ENCODE measurements at places on chromosomes 5 and 9. TPM values are rescaled to one million over a fixed set of nuclear protein-coding genes. Genes with fewer than 3 reads are reported as not detected.

DNA sequence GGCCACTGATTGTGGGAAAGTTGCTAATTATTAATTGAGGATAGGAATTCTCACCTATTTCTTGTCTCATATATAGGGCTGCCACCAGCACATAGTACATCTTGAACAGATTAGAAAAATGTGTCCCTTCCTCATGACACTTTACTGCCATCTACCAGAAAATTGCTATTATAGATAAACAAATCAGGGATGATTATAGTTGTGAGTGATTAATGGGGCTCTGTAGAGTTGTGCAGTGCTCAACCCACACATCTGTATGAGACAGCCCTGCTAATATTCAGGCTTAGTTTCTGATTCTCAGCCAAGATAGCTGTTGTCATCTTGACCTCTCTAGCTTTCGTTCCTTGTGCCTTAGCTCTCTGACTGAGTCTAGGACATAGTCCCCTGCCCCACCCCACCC is 373.3 kb downstream of the TLE4 start:
- no peak for DNase-seq

DNA sequence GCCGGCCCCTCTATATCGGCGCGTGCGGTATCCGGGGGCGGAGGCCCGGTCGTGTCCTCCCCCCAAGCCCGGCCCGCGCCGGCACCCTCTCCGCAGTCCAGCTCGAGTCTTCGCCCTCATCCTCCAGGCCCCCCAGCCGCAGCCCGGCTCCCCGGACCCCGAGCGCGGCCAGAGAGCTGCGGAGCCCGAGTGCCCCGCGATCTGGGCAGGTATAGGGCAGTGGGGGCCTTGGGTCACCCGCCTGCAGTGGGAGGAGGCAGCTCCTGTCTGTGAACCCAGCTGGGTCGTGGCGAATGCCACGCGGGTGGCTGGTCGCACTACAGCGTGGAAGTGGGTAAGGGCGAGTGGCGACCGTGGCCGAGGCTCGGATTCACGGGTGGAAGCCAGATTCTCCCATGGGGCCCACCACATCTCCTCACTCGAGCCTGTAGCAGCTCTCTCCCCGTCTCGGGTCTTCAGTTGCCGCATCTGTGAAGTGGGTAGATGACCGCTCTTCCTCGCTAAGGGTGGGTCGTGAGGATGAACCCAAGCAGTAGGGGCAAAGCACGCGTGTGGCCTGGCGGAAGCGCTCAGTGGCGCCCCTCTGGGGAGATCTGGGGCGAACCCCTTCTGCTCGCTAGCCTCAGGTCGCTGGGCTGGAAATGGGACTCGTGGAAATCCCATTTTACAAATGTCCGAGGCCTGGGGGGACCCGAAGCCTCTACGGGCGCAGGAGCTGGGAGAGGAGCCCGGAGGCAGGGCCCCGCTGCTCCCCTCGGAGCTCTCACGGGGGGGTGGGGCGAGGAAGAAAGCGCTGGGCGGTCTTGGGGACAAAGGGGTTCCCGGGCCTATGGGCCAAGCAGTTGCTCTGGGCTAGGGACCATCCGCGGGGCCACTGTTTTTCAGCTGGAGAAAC is 1.9 kb downstream of the NR5A1 start:
- no peak for DNase-seq

DNA sequence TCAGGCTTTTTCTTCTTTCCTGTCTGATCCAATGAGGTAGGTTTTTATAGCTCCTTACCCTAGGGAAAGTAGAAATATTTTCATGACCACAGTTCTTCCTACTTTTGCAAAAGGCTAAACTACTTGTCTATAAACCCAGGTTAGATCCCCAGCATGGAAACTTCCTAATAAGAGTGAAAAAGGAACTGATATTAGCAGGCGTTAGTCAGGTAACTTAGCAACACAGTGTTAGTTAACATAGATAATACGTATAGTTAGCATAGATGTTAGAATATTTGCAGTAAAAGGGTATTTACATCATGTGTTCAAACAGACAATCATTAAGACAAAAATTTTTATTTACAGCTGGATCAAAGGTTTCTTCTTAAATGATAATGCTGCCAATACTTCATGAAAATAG is 162.9 kb upstream of the DAB2 start:
- DNase-seq: no peak

GRCh38 chr9:114282507-114282906 is 40.4 kb upstream of the ORM1 start:
- no peak for DNase-seq

DNA sequence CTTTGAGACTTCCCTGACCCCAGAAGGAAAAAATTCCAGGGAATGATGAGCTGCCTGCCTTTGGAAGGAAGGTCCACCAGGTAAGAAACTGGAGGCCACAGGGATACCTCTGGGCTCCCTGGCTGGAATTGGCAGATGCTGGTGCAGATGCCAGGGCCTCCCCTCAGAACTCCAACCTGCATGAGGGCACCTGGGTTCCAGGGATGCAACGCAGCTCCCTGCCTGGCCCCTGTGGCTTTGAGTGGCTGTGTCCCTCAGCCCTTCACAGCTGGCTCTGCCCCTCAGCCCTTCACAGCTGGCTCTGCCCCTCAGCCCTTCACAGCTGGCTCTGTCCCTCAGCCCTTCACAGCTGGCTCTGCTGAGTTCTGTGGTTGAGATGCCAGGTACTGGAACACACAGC is 13.9 kb downstream of the KCNMB1 start:
- DNase-seq: no peak

GRCh38 chr5:154072414-154073171 is 33.8 kb downstream of the MFAP3 start:
- peak; percentile 78 for DNase-seq

DNA sequence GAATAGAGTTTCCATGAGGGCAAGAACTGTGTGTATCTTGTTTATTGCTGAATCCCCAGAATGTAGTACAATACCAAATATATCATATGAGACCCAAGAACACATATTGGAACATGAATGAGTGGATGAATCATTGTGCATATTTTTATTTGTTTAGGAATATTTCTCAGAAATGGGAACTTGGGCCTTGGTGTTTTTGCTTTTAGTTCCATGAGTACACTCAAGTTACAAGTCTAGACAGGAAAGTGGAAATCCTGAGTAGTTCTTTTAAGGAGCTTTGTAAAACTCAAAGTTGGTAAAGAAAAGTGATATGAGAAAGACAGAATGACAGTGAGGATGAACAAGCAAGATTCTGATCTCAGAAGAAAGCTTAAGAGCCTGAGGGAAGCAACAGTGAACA is 647.0 kb downstream of the EFNA5 start:
- no peak for DNase-seq

DNA sequence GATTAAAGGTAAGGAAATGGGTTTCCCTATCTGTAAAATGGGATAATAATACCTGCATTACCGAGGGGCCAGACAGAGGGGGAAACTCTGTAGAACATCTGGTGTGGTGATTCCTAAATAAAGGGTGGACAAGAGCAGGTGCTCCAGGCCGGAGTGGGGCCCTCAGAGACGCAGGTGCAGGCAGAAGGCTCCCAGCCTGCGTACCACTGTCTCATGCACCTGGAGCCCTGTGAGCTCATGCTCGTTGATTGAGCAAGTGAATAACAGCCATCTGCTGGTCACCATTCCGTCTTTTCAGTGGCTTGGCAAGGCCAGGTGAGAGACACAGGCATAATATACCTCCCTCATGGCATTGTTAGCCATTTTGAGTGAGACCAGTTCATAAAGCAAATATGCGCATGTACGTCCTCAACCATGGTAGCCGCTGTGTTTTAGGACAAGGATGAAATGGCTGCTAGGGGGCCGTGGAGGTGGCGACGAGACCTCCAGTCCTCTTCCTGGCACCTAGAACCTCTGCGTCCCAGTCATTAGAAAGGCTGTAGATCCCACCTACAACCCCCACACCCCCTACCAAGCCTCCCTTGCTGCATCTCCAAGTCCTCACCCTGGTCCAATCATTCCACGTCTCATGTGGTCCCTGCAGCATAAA is 198.0 kb upstream of the MVB12B start:
- DNase-seq: no peak

GRCh38 chr5:93599399-93600120 is 16.5 kb downstream of the NR2F1 start:
- DNase-seq: no peak

DNA sequence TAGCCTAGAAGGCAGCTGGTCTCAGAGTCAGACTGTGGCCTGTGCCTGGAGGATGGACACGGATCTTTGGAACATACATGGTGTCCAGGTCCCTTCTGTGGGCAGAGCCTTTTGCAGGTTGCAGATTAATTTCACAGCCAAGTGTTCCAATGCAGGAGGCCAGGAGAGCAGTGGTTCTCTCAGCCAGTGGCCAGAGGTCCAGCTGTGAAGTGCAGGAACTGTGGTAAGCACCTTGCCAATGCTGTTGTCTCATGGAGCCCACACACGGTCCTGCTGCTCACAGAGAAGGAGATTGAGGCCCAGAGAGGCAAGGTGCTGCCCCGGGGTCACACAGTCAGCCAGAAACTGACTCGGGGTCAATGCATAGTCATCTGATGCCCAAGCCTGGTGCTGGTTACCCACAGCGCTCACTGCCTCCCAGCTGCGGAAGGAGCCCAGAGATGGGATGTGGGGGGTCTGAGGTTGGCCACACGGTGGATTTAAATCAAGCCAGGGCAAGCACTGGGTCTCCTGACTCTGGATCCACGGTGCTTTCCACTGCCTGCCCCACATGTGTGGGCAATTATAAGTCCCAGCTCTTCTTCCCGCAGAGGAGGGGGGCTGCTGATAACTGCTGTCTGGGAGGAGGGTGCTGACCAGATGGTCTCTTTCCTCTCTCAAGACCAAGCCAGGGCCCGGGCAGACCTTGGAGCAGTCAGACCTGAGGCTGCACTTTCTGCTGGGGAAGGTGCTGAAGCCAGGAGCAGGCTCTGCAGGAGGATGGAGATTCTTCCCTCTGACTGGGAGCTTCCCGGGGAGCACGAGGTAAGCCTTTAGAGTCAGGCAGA is 2.8 kb downstream of the PDGFRB start:
- DNase-seq: no peak

DNA sequence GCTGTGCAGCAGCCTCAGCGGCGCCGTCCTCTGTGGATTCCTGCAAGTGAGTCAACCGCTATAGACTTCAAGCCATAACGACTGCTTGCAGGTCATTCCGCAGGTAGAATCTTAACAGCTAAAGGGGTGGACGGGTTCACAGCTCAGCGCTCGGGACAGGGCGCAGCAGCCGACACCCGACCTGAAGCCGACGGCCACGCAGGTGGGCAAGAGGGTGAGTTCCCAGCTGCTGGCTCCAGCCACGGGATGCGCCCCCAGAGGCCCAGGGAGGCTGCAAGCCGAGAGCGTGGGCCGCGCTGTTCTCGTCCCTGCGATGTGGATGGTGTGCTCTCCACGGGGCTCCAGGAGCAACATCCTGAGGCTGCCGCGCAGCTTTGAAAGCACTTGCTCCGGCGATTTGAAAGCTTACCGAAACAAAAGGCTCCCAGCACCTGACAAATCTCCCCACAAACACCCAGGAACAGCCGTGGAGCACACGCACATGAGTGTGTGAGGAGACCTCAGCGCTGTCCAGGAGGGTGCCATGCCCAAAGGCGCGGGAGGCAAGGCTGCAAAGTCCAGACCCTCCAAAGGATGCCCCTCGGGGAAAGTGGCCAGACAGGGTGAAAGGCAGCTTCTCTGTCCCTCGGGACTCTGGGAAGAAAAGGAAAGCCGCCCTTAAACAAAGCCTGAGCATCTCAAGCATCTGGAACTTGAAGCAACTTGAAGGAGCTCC is 48.7 kb downstream of the EXD3 start:
- no peak for DNase-seq

- DNase-seq: no peak
Measured at GRCh38 chr9:79952401-79952800, 380.6 kb downstream of the TLE4 start.

DNA sequence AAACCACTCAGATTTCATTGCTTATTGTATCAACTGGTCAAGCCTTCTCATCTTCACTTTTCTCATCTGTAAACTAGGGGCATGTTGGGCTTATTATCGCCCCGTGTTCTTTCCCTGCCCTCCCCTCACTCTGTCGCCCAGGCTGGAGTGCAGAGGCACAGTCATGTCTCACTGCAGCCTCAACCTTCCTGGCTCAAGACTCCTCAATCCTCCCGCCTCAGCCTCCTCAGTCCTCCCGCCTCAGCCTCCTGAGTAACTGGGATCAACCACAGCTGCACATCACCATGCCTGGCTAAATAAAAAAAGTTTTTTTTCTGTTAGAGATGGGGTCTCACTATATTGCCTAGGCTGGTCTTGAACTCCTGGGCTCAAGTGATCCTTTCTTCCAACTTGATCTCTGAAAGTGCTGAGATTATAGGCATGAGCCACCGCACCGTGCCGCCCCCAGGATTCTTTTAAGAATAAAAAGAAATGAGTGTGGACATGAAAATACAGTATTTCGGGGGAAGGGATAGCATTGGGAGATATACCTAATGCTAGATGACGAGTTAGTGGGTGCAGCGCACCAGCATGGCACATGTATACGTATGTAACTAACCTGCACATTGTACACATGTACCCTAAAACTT is 2.0 kb downstream of the MAML1 start:
- no peak for DNase-seq

DNA sequence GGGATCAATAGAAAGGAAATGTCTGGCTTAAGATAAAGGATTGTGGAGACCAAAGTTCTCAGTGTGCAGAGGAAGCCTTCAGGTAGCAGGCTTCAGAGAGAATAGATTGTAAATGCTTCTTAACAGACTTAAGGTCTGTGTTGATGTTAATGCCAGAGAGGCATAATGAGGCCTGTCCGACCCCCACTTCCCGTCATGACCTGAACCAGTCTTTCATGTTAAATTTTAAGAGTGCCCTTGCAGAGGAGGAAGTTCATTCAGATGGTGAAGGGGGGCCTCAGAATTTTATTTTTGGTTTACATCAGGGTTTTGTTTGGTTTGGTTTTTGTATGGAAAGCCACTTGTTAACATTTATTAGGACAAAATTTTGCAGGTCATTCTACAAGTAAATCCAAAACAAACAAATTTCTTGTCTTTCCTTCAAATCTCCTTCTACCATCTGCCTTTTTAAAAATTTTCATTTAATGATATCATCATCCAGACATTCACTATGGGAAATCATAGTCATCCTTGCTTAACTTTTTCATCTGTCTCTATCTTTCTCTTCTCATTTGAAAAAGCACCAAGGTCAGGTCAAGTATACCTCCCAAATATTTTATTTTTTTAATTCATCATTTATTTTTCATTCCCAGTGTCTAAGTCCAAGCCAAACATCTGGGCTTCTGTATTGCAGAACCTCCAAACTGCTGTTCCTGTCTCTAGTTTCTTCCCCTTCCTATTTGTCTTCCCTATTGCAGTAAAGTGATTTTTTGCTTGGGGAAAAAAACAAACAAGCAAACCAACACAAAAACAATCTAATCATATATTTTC is 6.9 kb upstream of the ABCA1 start:
- no peak for DNase-seq

DNA sequence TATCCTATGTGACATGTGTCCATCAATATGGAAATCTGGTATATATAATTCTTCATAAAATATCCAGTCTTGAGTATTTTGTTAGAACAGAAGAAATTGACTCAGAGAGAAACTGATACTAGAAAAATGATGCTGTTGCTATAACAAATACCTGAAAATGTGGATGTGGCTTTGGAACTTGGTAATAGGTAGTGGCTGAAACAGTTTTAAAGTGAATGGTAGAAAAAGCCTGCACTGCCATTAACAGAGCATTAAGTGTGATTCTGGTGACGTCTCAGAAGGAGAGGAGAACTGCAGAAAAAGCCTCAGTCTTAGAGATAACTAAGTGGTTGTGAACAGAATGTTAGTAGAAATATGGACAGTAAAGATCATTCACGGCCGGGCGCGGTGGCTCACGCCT is 634.9 kb upstream of the ZNF608 start:
- no peak for DNase-seq

TRIM7 gene
- 0.44 TPM for polyA plus RNA-seq

GDA gene
- polyA plus RNA-seq: 0.16 TPM

EGR1 gene
- polyA plus RNA-seq: 234 TPM

FYB1 gene
- 3.9 TPM for polyA plus RNA-seq

PRR7 gene
- 0.91 TPM for polyA plus RNA-seq

DIRAS2 gene
- polyA plus RNA-seq: 0.57 TPM
